ENCODE measurements at places on chromosomes 16 and 17.

GRCh38 chr16:11546608-11547061 lies 40.1 kb downstream of the LITAF start:
- DNase-seq, result no peak

DNA sequence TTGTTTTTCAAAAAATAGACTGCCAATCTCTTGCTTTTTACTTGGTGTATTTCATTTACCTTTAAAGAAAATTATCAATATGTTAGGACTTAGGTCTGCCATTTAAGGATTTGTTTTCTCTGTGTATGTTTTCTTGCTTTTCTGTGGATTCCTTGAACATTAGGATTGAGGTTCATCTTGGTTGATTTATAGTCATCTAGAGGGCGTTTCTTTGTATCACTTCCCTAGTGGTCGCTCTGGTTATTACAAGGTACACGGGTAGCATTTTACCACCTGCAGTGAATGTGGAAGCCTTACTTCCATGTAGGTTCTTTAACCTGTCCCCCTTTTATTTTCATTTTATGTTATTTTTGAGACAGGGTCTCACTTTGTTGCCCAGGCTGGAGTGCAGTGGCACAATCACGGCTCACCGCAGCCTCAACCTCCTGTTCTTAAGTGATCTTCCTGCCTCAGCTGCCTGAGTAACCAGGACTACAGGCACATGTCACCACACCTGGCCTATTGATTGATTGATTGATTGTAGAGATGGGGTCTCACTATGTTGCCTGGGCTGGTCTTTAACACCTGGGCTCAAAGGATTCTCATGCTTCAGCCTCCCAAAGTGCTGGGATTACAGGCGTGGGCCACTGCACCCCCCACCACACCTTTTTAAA lies 35.2 kb upstream of the CBX4 start:
- no peak for DNase-seq

- no peak for DNase-seq
Observed at GRCh38 chr16:29804020-29804419, 2.3 kb upstream of the MAZ start.

- no peak for DNase-seq
Observed at GRCh38 chr17:37713028-37713431, 31.8 kb downstream of the HNF1B start.

Data from activated T-helper 1 cell treated with anti-CD3 and anti-CD28 coated beads, Interleukin-2, amount 50 U/mL, for 16 hours (primary cell).